ENCODE measurements at places on chromosomes 1 and 21. TPM values are rescaled to one million over a fixed set of nuclear protein-coding genes. Genes with fewer than 3 reads are reported as not detected.

The CSTB gene
- 24.8 TPM for total RNA-seq

The OR2L3 gene
- not detected for total RNA-seq

The APCS gene
- total RNA-seq, result not detected

The GJA8 gene
- not detected for total RNA-seq

The RHBDL2 gene
- 0.26 TPM for total RNA-seq

The GJB5 gene
- not detected for total RNA-seq

The RNU1-1 gene
- total RNA-seq, result under 0.01 TPM

The SPRR2B gene
- not detected for total RNA-seq

The CDC7 gene
- 3.1 TPM for total RNA-seq

The OR10J1 gene
- total RNA-seq, result not detected

The ZNF695 gene
- 2.6 TPM for total RNA-seq

The ATAD3C gene
- total RNA-seq, result 0.17 TPM

The C4BPA gene
- not detected for total RNA-seq

The TAF1A gene
- total RNA-seq, result 14.9 TPM

The GUCA2A gene
- not detected for total RNA-seq

The BEST4 gene
- total RNA-seq, result under 0.01 TPM

The GJA5 gene
- not detected for total RNA-seq

The IL10 gene
- total RNA-seq, result not detected

The FCRL5 gene
- total RNA-seq, result not detected

The NCAM2 gene
- total RNA-seq, result 8.5 TPM

The PTGER3 gene
- total RNA-seq, result 1.5 TPM

The OR2T35 gene
- total RNA-seq, result not detected

The NBPF12 gene
- 9.8 TPM for total RNA-seq

The LIPI gene
- not detected for total RNA-seq

The OVAAL gene
- not detected for total RNA-seq

The TCHH gene
- not detected for total RNA-seq

The BROX gene
- total RNA-seq, result 52.6 TPM

The AGMAT gene
- 1.0 TPM for total RNA-seq

The ZDHHC18 gene
- 4.6 TPM for total RNA-seq

The SIKE1 gene
- 69.5 TPM for total RNA-seq

The HAO2 gene
- not detected for total RNA-seq

The ASTN1 gene
- 0.17 TPM for total RNA-seq

The CDC20 gene
- 1.3 TPM for total RNA-seq

The LHX8 gene
- not detected for total RNA-seq

The CLCA4 gene
- total RNA-seq, result not detected

The B3GALT5 gene
- under 0.01 TPM for total RNA-seq

The ATAD3B gene
- 14.4 TPM for total RNA-seq

The GPR25 gene
- total RNA-seq, result not detected

The KCNE1 gene
- 0.33 TPM for total RNA-seq

The KANK4 gene
- not detected for total RNA-seq

The TMPRSS3 gene
- not detected for total RNA-seq

The TSACC gene
- 0.50 TPM for total RNA-seq

The KDM1A gene
- 79.6 TPM for total RNA-seq

The SUSD4 gene
- under 0.01 TPM for total RNA-seq
